ENCODE measurements at places on chromosomes 7 and 10.

GRCh38 chr7:128918016-128918665, 7.6 kb upstream of the KCP start:
- no peak for DNase-seq

- DNase-seq, result peak; percentile 31
Measured at GRCh38 chr10:108544500-108545120, 1378.7 kb downstream of the XPNPEP1 start.

- DNase-seq, result no peak
Measured at GRCh38 chr10:71222601-71223346, 10.4 kb downstream of the UNC5B start.

GRCh38 chr7:5296015-5296610, 13.4 kb downstream of the SLC29A4 start:
- no peak for DNase-seq

DNA sequence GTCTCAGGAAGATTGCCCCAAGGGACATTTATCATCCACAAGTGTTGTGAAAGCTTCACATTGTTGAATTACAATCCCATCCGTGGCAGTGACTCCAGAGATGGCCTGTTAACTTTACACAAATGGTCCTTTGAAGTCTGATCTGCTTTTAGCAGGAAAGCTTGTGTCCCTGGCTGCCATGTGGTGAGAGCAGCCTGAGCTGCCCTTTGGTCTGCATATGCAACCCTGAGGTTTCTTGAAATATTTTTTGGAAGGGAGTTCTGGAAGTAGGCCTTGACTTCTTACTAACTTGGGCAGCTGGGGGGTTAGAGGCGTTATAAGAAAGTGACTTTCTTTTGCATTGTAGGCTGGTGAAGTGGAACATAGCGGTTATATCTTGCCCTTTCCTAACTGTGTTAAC, 41.3 kb upstream of the FAM180A start:
- DNase-seq, result no peak

- no peak for DNase-seq
Measured at GRCh38 chr10:15562116-15562515, 157.6 kb downstream of the ITGA8 start.

GRCh38 chr7:26105236-26105635, 46.8 kb upstream of the NFE2L3 start:
- DNase-seq, result no peak

DNA sequence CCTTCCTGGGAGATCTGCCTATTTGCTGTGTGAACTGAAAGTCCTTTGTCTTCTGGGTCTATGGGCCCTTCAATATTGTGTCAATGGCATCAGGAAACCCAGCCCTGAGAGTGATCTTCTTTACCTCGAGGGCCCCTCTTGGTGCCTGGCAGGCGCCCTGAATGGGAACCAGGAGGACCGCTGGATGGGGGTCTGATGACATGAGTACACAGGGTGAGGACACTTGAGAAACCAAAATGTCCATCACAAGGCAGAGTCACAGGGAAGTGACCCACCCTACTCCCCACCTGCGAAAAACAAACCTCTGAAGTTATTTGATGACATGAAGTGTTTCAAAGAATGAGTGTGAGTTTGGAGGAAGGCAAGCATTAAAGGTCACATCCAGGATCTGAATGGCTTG, 17.3 kb downstream of the SFTPA1 start:
- DNase-seq, result no peak

DNA sequence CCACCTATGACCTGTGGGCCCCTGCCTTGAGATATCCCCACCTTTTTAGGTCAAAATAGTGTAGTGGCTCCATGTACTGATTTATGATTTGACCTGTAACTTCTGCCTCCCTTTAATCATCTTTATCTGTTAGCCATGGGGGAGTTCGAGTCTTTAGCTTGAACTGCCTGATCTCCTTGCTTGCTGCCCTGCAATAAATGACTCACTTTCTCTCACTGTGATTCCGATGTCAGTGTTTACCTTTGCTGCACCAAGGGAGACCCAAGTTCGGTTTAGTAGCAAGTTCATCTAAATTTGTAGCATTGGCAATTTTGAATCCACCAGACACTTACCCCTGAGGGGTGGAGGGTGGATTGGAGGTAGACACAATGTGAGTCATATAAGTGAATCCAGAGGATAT, 814.6 kb upstream of the AUTS2 start:
- no peak for DNase-seq

Measured in prostate gland (tissue), 2 donors.